ENCODE measurements at places on chromosomes 4 and X.

DNA sequence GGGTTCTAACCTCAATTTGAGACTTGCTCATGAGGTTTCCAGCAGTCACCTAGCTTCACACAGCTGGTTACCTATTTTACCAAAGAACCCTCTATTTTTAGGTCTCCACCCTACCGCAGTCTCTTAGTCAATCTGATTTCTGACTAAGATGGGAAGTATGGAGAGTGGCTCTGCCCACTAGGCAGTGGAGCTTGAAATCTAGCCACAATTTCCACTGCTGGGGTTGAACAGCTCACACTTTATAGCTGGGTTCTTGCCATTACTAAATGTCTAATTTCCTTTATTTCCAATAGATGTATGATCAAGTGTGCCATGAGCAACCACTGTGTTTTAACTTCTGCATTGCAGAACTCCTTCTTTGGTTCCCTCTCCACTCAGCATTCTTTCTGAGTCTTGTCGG, 43.1 kb downstream of the GASK1B start:
- no peak for DNase-seq

- no peak for DNase-seq
These were observed 538.3 kb upstream of the PCDH7 start for GRCh38 chr4:30181918-30182317.

DNA sequence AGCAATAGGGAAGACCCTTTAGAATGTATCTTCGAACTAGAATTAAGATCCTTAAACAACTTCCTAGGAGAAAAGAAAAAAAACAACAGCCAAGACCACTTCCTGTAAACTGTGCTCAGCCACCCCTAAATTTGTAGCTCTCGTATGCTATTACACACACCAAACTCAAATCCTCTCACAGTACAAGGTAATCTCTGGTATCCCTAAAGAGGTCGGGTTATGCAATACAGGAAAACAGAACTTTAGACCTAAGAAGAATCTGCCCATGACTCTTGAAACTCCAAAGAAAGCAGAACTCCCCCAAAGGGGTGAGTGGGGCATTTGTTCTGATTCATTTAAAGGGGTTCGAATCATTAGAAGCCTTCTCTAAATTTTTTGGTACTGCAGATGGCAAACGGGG, 170.9 kb upstream of the CASK start:
- DNase-seq: no peak

DNA sequence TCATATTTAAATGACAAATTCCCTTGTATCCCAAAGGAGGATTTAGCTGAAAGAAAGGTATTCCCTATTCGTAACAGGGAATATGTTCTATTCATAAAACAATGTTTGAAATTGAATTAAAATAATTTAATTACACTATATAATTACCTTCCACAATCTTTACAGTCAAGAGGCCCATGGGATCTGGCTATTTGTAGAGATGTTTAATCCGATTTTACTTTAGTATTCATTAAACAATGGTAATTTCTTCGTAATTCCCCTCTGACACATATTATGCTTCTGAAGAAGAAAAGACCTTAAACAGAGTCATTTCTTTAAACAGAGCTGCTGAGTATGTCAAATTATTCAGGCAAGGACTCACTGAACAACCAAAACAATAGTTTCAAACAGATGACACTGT, 98.8 kb downstream of the MAGEC1 start:
- no peak for DNase-seq

DNA sequence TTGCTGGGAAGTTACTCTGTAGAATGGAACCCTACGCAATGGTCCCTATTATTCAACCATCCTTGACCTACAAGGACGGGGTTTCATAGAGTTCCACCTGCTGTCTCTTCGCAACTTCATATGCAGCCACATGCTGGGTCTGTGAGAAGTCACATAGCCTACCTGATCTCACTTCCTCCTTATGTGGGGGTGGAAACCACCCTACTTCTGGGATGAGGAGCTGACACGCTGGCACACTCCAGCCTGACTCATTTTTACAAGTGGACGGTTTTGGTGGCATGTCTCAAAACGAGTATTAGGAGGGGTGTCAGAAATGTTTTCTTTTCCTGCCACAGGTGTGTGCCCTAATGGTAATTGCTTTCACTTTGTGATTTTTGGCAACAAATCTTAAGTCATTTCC, 36.8 kb upstream of the ARSD start:
- DNase-seq: no peak

DNA sequence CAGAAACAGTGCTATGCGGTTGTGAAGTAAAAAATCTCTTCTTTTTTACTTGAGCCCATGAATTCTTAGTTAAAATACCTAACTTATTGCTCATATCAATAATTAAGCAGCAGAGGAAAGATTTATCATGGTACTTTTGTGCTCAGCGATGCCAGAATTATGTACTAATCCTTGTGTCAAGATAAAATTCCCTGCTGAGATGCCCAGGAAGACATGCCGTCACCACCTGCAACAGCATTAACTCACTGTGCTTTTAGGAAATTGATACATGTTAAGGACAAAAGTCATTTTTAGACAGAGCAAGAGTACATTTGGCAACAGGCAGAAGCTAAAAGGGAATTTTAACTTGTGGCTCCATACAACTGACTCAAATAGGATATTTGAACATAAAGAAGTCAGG, 138.9 kb downstream of the NPNT start:
- no peak for DNase-seq

DNA sequence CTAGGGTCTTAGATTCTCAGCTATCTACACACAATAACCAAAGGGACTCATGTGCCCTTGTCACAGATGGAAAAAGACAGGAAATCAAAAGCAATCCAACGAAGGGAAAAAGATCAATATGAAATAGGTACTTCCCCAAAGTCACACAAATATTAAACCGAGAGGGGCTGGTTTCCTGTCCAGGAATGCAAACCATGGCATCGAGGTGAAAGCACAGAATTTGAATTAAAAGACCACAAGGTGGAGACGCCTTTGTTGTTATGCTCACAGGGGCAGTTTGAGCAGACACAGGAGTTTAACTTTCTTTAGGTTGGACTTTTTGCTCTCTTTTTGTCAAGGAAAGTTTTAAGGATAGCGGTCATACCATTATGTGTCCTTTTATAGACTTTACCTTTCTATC, 14.3 kb downstream of the H2BW1 start:
- DNase-seq: no peak

Data from putamen (tissue), 1 donor.